ENCODE measurements at places on chromosomes 1 and 21. TPM values are rescaled to one million over a fixed set of nuclear protein-coding genes. Genes with fewer than 3 reads are reported as not detected.

LCE3E gene
- total RNA-seq, result not detected

DMRTA2 gene
- not detected for total RNA-seq

DNA sequence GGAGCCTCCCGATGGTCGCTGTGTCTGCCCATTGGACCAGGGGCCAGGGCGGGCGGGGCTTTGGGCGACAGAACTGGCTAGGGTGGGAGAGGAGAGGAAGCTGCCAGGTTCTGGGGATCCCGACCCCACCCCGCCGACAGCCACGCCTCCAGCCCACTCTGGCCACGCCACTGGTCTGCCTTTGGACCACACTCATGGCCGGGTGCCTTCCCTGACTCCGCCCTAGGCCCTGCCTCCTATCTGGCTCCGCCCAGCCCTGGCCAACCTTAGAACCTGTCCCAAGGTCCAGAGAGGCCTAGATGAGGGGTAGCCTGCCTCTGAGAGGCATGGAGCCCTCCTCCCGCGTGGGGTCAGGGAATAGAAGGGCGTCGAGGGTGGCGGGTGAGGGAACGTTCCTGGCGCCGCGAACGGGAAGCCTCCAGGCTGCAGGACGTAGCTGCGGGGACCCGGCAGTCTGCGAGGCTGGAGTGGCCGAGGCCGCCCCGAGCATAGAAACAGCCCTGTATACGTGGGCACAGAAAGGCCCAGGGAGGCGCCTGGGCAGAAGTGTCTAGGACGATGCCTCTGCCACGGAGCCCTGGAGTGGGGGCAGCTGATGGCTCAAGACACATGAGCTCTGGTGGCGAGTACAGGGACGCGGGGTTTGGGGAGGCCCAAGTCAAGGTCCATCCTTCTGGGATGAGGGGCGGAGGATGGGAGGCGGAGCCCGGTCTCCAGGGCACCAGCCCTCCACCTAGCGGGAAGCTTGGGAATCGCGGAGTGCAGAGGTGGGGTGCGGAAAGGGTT lies 11.5 kb upstream of the COL16A1 start:
- peak; percentile 96 for DNase-seq

- DNase-seq, result no peak
Observed at GRCh38 chr1:14521622-14522021, 76.9 kb upstream of the KAZN start.

DNA sequence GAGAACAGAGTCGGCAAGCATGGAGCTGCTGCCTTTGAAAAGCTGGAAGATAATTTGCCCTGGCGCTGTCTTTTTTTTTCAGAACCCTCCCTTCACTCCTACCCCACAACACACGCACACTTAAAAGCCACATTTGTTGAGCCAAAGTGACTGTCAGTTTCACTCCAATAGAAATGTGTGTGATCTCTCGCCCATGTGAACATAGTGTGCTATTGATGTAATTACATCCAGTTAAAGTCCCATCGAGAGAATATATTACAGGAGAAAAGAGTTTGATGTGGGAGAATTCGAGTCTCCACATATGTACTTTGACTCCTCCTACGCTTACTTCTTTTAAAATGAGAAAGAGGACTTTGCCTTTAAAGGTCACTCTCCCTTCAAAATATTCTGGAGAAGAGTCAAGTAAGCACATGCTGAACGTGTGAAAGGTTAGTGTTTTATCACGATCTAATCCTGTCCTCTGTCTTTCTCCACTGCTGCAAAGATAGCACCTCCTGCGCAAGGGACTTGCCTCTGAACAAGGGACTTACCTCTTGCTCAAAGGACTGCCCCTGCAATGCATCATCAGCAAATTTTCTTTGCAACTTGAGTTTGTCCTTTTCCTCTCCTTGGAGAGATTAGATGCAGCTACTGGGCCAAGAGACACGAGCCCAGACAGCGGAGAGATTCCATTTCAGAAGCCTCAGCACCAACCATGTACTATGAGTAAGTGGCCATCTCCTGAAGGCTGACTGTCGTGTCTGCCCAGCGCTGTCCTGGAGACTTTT lies 613.9 kb downstream of the PTPRU start:
- no peak for DNase-seq

DNA sequence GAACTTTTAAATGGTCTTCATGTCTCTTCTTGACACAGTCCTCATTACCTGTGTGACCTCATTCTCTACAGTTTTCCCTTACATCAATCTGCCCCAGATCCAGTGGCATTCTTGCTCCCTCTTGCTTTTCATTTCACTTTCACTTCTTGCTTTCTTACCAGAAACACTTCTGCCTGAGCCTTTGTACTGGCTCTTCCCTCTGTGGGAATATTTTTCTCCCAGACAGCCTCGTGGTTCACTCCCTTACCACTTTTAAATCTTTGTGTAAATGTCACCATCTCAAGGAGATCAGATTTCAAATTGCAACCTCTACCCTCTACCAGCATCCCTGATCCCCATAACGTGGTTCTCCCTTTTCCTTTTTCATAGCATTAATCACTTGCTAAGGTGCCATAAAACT lies 73.2 kb downstream of the DISC1 start:
- DNase-seq, result no peak

DNA sequence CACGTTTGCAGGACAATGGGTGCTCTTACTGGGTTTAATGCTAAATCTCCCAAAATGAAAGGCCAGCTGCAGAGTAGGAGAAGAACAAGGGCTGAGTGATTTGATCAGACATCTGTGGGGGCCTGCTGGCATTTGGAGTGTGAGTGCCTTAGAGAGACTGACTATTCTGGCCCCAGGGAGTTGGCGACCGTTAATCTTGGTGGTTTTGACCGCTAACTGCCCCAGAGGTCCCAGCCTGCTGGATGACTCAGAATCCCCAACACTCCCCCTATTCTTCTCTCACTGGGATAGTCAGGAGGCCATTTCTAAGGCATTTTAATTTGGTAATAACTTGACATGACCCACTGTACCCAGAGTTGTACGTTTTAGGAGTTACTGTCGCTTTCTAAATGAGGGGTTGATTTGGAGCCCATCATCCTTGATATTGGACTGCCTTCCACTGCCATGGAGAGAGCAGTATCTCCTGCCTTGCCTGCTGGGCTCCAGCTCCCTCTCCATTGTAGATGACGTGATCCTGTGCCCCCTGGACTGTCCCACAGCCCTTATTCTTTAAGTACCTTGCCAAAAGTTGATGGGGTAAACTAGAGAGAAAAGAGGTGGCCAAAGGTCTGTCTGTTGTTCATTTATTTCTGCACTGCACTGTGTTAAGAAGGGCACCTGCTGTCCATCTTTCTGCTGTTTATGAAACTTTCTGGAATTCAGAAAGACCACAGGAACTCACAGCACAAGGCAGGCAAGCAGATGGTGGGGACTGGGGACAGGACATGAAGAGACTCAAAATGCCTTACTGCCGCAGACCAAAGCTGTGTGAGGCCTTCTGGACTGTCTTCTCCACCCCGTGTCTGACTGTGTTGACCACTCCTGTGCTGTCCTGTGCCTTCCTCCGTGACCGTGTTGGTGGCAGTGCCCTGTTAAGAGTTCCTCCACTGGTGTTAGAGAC lies 98.2 kb upstream of the ARTN start:
- peak; percentile 21 for DNase-seq

DNA sequence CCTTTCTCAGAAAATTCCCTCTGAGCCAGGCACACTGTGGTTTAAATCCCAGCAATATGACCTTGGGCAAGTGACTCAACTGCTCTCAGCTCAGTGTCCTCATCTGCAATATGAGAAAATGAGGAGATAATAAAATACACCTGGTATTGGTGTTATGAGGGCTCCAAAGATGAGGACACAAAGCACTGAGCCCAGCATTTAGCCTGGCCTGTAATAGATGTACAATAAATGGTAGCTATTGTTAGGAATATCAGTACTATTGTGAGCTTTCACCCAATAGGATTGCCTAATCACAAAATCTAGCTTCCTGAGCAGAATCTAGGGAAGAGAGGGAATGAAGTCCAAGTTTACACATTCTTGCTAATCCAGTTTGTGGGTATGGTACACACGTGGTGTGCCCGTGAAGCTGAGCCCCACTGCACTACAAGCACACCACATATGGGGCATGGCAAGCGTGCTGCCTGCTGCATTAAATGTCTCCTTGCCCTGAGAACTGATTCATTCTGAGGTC lies 24.3 kb upstream of the SLC30A1 start:
- DNase-seq, result no peak

ZFYVE9 gene
- 39.1 TPM for total RNA-seq

DNA sequence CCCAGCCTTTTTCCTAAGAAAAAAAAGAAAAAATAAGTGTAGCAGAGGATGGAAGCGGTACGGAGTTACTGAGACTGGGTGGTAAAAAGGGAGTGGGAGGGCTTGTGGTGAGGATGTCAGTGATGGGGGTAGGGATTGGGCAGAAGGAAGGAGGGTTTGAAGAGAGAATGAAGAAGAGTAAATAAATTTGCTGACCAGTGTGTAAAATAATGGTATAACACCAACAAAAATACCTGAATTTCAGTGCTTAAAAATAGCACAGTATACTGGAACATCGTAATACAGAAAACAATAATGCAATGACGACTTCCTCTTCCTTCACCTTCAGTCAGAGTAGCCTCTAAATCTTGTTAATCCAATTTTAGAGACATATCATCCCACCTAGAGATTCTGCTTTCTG lies 18.8 kb upstream of the SYPL2 start:
- DNase-seq, result no peak

- no peak for DNase-seq
Observed at GRCh38 chr1:109713636-109714035, 1.6 kb downstream of the GSTM5 start.

DNA sequence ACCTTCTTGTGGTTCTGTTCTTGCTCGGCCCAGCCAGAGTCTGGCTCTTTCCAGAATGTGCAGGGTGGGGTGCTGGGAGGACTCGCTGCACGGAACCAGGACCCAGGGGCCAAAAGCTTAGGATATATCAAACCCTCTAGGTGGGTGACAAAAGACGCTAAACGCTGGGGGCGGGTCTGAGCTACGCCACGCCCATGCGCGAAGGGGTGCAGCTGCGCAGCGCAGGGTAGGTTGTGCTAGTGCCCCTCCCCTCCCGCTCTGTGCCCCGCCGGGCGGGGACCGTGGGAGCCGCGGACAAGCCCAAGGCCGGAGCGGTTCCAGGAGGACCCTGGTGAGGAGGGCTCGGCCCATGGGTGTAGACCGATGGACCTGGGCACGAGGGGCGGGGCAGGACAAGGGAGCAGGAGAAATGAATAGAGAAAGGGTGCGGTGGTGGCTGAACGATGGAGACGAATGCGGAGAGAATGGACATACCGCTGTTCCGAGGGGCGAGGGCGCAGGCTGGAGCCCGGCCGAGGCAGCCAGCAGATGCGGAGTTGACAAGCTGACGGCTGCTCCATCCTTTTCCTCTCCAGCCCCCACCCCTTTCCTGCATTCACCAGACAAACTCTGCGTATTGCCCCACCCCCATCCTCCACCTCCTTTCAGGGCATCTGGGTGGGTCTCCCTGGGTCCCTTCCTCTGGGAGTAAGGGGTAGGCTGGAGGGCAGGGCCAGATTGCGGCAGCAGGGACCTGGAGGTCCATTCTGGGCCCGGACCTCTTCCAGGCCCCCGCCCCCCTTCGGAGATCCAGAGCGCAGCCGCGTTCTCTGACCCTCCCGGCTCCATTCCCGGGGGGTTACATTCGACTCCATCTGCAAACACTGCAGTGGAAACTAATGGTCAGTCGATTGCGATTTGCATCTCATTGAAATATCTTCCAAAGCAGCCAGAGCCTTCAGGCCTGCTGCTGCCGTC lies at the start of gene RUSC1:
TSS of gene RUSC1 (plus strand) at position 234 of the 957 bp plus-strand sequence. CDS start 880 bp downstream, outside the sequence.
- peak; percentile 81 for DNase-seq

DNA sequence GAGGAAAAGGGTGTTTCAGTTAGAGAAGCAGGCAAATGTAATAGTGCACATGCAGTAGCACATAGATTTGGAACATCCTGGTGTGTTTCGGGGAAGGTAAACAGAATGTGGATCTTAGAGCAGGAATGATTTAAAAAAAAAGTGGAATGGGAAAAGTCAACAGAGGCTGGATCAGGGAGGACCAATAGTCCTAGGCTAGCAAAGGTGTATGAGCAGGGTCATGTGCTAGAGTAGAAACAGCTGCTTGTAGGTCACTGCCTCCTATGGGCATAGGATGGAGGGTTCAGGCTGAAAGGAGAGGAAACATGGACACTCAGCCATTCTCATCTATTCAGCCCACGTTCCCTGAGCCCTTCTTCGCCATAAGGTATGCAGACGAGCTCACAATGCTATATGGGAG lies 3.7 kb upstream of the KPNA6 start:
- DNase-seq, result no peak

CEP104 gene
- 28.3 TPM for total RNA-seq

DNA sequence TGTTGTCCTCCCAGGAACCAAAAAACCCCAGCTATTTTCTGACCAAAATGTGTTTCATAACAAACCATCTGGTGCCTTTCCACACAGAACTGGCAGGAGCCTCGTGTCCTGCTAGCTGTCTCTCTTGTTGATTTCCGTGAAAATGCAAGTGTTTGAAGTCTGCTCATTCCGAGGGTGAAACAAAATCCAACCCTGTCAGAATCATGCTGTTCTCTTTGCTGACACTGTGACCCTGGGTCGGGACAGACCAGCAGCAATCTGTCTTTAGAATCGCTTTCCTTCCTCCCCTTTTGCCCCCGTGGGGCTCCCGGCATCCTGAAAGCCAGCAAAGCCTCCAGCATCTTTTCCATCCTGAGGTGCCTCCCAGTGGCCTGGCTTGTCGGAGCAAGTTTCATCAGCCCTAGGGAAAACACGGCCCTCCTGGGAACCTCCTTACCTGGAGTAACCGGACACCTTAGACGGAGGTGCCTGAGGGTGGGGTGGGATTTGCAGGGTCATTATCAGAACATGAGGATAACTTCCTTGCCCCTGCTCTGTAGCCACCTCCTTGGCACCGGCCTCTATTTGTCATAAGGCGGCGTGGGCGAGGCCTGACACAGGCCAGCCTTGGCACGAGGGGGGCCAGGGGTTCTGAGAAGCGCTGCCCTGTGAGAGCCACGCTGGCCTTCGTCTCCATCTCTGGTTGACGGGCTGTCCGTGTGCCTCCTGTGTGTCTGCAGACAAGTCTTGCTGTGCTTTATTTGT lies 24.9 kb downstream of the LDLRAP1 start:
- DNase-seq, result peak; percentile 83

- DNase-seq, result no peak
Observed at GRCh38 chr21:43979654-43980053, 32.5 kb upstream of the TRAPPC10 start.

DNA sequence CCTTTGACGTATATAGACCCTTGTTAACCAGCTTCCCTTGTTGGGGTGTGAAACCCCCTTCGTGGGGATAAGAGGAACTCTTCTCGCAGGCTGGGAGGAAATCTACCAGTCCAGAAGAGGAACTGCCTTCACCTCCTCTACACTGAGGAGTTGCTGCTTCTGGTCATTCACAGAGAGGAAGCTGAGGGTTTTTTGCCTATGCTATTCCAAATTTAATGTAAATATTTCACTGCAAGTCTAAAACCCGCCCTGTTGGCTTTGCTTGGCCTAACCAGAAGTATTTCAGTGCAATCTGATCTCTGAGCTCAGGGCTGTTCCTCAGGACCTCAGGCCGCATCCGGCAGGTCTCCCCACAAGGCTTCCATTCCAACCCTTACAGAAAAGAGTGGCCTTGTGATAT lies 150.1 kb downstream of the HIVEP3 start:
- DNase-seq, result no peak

GRCh38 chr1:19009882-19010321 lies 53.4 kb upstream of the IFFO2 start:
- DNase-seq, result no peak
